ENCODE measurements at places on chromosomes 6 and 20. TPM values are rescaled to one million over a fixed set of nuclear protein-coding genes. Genes with fewer than 3 reads are reported as not detected.

OOEP gene
- total RNA-seq: not detected

GSTA5 gene
- total RNA-seq: not detected

PTPRT gene
- total RNA-seq: 0.92 TPM

FAXC gene
- 4.9 TPM for total RNA-seq

FRK gene
- 2.7 TPM for total RNA-seq

SOX12 gene
- total RNA-seq: 7.1 TPM

SYTL3 gene
- total RNA-seq: 9.9 TPM

C6orf52 gene
- total RNA-seq: not detected

DUSP15 gene
- total RNA-seq: 0.82 TPM

ZNF184 gene
- 15.4 TPM for total RNA-seq

PRSS16 gene
- total RNA-seq: 1.6 TPM

NOL7 gene
- total RNA-seq: 58.5 TPM

NDUFAF4 gene
- total RNA-seq: 31.0 TPM

ADAT2 gene
- total RNA-seq: 9.3 TPM

FERMT1 gene
- total RNA-seq: 5.5 TPM

GPR6 gene
- total RNA-seq: 0.41 TPM

IRAK1BP1 gene
- total RNA-seq: 8.0 TPM

ZBTB9 gene
- total RNA-seq: 5.4 TPM

CRISP3 gene
- 100 TPM for total RNA-seq

GGTLC1 gene
- total RNA-seq: not detected

PARD6B gene
- total RNA-seq: 3.2 TPM

CHRNA4 gene
- total RNA-seq: 1.8 TPM

SLC17A9 gene
- 2.3 TPM for total RNA-seq

NECAB3 gene
- total RNA-seq: 46.5 TPM

MPIG6B gene
- total RNA-seq: not detected

STX16 gene
- total RNA-seq: 67.5 TPM
